ENCODE measurements at places on chromosomes 16 and 17.
A peak's percentile ranks its signal among the peaks of the same experiment; 100 is the strongest.

DNA sequence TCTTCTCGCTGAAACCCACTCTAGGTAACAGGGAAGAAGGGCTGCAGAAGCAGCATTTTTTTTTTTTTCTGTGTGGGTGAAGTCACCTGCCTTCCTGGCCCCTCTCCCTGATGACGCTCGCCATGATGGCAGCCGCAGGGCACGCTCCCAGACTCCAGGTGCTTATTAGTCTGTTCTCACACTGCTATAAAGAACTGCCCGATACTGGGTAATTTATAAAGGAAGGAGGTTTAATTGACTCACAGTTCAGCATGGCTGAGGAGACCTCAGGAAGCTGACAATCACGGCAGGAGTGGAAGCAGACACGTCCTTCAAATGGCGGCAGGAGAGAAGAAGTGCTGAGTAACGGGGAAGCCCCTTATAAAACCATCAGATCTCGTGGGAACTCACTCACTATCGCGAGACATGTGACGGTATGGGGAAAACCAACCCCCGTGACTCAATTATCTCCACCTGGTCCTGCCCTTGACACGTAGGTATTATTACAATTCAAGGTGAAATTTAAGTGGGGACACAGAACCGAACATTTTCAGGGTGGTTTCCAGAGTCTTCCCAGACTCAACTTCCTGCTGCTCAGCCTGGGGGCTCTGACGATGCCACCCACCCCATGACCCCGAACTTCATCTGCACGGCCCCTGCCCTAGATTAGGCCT lies 34.9 kb upstream of the NLRP1 start:
- no peak for DNase-seq

- DNase-seq = no peak
These were observed 6.6 kb downstream of the TSR3 start for GRCh38 chr16:1345087-1345486.

DNA sequence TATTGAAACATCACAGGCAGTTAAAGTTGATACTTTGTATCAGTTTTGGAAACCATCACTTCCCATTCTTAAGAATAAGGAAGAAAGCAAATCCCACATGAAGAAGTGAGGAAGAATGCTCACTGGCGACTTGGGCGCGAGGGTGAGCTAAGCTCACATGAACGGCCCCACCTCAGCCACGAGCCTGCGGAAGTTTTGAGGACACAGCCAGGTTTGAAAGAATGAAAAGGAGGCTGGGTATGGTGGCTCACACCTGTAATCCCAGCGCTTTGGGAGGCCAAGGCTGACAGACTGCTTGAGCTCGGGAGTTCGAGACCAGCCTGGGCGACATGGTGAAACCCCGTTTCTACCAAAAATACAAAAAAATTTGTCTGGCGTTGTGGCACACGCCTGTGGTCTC lies 110.3 kb upstream of the CHMP6 start:
- DNase-seq = no peak

- DNase-seq = no peak
These were observed 82.1 kb upstream of the GNAO1 start for GRCh38 chr16:56109205-56109604.

GRCh38 chr17:34113089-34113488 lies 142.0 kb upstream of the CCL2 start:
- no peak for DNase-seq

DNA sequence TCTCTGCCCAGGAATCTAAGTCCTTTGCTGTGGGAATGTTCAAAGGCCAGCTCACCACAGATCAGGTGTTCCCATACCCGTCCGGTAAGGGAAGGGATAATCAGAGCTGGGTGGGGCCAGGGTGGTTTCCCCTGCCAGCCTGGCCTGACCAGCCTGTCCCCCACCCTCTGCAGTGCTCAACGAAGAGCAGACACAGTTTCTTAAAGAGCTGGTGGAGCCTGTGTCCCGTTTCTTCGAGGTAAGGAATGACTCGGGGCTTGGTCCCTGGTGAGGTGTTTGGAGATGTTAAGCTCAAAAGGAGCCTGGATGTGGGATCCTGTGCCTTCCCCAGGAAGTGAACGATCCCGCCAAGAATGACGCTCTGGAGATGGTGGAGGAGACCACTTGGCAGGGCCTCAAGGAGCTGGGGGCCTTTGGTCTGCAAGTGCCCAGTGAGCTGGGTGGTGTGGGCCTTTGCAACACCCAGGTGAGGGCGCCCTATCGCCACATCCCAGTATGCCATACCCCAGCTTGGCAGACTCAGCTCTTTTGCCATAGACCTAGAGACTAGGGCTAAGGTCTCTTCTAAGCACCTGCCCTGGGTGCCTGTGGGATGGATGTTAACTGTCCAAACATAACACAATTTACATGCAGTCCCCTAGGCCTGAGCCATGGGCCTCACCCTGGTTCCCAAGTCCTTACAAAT lies 997 bp downstream of the ACADVL start:
- no peak for DNase-seq

- no peak for DNase-seq
These were observed 25.3 kb downstream of the VWA3A start for GRCh38 chr16:22117609-22118008.

- DNase-seq = no peak
These were observed 12.7 kb upstream of the SPNS2 start for GRCh38 chr17:4485676-4486646.

- no peak for DNase-seq
These were observed 331.3 kb upstream of the EEF2KMT start for GRCh38 chr16:5428932-5429331.

DNA sequence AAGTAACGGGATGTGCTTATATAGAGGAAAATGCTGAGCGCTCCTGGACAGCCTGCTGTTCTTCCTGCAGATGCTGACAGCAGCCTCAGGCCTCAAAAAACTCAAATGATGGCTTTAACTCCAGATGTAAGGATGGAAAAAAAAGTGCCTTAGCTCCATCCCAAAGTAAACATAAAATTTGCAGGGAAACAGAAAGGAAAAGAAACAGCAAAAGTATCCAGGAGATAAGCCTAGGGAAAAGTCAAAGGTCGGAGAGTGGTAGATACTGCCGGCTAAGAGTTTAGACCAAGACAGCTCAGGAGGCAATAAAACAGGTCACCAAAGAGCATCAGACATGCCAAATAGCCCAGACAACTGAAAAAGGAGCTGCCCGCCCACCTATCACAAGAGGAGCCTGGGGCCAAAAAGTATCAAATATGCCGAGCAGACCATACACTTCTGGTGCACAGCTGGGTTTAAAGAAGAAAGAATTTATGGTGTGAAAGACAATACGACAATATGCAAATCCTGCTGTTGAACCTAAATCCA lies 6.9 kb downstream of the KRT31 start:
- no peak for DNase-seq

- DNase-seq = no peak
These were observed 1.4 kb downstream of the STAT5A start for GRCh38 chr17:42289611-42290181.

- DNase-seq = no peak
These were observed 28.2 kb upstream of the CDC6 start for GRCh38 chr17:40259505-40259904.

DNA sequence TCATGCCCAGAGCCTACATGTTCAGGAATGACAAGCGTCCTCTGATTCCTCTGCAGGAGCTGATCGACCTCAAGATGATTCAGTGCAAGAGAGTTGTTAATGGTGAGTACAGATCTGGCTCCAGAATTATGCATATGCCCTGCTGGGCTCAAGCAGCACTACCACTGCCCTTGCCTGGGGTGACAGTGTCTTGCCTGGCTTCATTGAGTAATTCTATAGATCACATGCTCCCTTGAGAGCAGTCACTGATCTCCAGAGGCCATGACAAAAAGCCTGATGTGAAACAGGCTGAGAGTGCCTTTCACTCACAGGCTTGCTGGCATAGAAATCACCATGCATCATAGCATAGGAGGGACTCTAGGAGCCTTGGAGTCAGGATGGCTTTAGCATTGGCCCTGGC lies 26.4 kb downstream of the DUS2 start:
- DNase-seq = no peak

DNA sequence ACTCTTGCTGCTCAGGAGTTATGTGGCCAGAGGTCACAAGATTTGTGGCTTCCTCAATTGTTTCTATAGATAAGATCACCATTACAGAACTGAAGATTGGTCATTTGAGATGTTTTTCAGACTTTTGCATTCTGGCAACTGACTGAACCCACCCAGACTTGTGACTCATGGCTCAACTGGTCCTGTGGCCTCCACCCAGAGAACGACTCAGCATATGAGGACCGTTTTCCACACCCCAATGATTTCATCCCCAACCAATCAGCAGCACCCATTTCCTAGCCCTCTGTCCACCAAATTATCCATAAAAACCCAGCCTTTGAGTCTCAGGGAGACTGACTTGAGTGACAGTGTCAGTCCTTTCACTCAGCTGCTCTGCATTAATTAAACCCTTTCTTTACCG lies 143.2 kb upstream of the ASIC2 start:
- DNase-seq = no peak

DNA sequence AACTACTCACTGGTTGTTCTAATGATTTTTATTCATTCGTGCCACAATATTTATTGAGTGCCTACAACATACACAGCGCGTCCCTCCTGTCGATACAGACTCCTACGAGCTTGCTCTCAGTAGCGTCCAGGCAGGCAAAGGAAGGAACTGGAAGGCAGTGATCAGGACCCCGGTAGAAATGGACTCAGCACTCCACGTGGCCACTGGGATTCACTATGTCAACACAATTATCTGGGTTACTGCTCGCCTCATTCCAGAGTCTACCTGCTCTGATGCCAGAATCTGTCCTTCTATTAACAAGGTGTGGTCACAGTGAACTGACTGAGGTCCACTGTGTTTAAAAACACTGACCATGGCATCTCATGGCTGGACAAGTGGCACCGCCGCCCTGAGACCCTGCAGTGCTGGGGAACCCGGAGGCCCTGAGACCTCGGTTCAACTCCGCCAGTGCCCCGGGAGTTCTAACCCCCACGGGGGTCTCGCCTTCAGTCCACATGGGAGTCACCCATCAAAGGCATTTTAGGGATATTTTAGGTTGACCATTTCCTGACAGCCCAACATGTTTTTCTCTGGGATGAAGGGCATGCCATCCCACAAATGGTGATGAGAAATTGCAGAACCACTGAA lies 71.4 kb downstream of the ZFHX3 start:
- DNase-seq = no peak

GRCh38 chr17:74070998-74071679 lies 132.3 kb upstream of the RPL38 start:
- no peak for DNase-seq

DNA sequence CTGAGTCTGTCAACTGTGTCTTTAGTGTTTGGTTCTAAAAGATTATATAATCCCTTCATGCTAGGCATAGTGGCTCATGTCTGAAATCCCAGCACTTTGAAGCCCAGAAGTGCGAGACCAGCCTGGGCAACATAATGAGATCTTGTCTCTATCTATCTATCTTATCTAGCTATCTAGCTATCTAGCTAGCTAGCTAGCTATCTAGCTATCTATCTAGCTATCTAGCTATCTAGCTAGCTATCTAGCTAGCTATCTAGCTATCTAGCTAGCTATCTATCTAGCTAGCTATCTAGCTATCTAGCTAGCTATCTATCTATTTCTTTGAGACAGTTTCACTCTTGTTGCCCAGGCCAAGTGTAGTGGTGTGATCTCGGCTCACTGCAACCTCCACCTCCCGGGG lies 43.8 kb downstream of the SPAG9 start:
- no peak for DNase-seq

GRCh38 chr17:77209330-77209748 lies 68.6 kb downstream of the SEC14L1 start:
- no peak for DNase-seq

DNA sequence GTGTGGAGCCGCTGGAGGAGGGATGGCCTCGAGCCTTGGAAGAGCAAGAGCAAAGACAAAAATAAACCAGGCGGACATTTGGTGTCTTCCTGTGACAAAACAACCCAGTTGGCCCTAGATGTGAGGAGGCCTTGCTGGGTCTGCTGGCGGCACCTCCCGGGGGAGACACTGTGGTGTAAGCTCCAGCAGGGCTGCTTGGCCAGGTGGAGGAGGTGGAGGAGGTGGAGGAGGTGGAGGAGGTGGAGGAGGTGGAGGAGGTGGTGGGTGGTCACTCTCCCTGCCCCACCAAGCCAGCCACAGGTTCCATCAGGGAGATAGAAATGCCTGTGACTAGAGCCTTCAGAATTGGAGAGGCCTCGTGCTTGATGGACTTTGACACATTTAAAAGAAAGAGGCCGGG lies 32.1 kb downstream of the DBNDD1 start:
- no peak for DNase-seq

GRCh38 chr16:85428168-85428898 lies 184.8 kb upstream of the GSE1 start:
- DNase-seq = no peak

DNA sequence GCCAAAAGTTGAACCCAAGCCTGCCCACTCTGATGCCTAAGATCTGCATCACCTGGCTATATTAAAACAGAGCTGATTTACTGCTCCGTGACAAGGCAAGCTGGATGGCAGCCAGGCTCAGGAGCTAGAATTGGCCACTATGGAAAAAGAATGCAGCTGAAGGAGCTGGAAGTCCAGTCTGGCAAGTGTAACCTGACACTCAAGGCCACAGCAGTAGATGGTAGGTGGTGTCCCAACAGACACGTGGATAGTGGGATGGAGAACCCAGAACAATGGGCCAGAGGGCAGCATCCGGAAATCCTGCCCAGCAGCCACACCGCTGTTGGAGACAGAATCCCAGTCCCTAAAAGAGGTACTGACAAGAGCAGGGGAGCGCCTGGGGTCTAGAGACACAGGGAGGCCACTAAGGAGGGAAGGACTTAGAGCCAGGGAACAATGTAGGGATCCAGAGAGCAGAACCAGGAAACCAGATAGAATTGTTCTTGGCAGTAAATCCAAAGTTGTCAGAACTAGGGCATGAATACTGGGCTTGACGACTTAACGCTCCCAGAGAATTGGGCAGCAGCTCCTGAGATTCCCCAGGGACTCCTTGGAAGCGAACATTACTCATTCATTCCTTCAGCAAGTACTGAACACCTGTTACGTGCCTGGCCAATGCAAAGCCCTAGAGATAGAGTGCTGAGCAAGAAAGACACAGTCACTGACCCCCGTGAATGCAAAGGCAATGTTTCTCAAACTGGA lies 85.7 kb downstream of the CDYL2 start:
- peak; percentile 64 for DNase-seq

GRCh38 chr16:12542818-12543699 lies 260.6 kb downstream of the CPPED1 start:
- peak; percentile 50 for DNase-seq

DNA sequence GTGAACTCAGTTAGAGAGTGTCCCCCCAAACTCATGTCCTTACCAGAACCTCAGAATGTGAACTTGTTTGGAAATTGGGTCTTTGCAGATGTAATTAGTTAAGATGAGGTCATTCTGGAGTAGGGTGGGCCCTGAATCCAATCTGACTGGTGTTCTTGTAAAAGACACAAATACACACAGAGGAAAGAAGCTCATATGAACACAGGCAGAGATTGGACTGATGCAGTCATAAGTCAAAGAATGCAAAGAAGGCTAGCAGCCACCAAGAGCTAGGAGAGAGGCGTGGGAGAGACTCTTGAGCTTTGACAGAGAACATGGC lies 2.1 kb upstream of the NAGPA start:
- DNase-seq = no peak

- no peak for DNase-seq
These were observed 9.3 kb downstream of the ADORA2B start for GRCh38 chr17:15954222-15954621.
